ENCODE measurements at places on chromosomes 4 and X.

- DNase-seq = peak; percentile 73
These were observed 86.4 kb downstream of the CBR4 start for GRCh38 chr4:168923526-168924194.

- no peak for DNase-seq
These were observed 6.4 kb downstream of the HSPA4L start for GRCh38 chr4:127788517-127788916.

DNA sequence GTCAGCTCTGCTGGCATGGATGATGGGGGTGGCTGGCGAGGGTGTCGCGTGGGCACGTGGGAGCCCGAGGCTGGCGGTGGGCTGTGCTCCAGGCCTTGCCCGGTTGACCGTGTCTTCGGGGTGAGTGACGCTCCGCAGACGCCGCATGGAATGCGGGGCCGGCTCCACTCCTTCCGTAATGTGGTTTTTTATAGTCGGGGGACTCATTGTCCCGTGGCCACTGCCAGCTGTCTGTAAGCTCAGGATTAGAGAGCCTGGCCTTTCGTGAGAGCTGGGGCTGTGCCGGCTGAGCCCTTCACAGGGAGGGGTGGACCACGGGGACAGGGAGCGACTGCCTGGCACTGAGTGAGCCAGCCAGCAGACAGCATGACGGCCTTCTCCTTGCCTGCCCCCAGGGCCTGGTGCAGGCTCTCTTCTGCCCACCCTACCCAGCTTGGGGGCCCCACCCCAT, 20.4 kb downstream of the DOK7 start:
- DNase-seq = peak; percentile 20

- DNase-seq = no peak
These were observed 503.9 kb downstream of the PDHA2 start for GRCh38 chr4:96343836-96344235.

All from fibroblast of skin of right quadriceps (primary cell).